ENCODE measurements at places on chromosomes 6 and 20.

DNA sequence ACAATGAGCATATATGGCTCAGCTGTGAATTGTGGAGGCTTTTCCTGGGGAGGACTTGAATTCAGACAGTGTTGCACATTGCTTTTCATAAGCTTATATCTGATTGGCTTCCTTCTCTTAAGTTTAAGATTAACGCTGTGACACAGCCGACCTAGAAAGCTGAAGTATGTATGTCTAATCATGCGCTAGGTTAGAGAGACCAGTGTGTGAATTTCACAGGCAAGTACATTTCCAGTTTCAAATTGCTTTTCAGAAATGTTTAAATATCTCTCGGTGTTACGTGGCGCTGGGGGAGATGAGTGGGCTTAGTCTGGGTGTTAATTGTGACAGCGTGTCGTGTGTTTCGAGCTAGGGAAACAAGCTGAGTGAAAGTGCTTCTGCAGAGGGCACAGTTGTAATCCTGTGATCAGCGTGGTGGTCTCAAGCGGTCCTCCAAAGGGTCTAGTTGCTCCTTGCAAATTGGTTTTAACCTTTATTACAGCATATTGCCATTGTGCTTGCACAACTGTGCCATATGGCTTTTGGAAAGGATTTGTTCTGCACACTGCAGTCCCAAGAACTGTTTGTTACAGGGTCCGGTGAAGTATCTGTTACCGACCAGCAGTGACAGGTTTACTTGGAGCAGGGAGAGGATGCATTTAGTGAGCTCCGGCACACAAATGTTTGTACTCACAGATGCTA, 166.6 kb downstream of the SASH1 start:
- DNase-seq = no peak

- DNase-seq = no peak
Observed at GRCh38 chr6:29797135-29797534, 30.5 kb upstream of the HLA-G start.

- DNase-seq = no peak
Observed at GRCh38 chr20:34322267-34323105, 19.3 kb upstream of the AHCY start.

DNA sequence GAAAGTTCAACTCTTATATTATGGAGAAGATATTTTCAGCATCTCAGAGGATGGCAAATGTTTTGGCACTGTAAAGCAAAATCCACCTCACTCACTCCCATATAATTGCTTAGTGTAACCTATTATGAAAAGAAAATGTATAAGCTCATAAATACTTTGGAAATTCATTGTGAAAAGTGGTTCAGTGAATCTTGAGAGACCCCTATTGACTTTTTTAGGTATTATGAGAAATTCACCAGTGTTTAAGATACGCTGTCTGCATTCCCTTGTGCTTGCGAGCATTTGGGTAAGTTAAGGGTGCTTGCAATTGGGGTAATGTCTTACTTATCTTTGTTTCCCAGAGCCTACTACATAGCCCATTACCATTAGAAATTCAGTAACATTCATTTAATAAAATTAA, 66.3 kb upstream of the BMP5 start:
- no peak for DNase-seq

GRCh38 chr20:52179331-52180179, 12.0 kb downstream of the ZFP64 start:
- DNase-seq = no peak

DNA sequence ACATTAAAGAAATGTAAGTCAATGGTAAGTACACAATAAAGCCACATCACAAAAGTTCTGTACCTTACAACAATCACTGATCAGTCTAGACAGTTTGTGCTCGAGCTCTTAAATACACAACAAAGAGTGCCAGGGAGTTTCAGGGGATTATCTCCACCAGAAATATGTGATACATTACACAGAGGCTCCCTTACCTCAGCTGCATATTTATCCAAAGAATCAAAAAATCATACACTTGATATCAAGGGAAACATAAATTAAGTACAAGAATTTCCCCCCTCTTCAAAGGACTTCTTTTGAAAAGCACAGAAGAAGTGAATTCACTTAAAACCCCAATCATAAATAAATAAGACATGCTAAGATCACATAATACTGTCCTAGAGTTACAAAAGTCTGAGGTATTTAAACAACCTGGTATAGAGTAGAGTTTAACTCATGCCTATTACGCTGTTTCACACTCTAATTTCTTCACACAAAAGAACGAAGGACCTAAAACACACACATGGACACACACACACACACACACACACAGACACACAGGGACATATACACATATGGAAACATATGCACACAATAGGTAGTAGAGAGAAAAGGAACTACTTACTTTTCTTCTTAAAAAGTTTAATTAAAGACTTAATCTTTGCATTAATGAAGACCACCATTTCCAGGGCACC, 528 bp downstream of the NHSL1 start:
- DNase-seq = no peak

DNA sequence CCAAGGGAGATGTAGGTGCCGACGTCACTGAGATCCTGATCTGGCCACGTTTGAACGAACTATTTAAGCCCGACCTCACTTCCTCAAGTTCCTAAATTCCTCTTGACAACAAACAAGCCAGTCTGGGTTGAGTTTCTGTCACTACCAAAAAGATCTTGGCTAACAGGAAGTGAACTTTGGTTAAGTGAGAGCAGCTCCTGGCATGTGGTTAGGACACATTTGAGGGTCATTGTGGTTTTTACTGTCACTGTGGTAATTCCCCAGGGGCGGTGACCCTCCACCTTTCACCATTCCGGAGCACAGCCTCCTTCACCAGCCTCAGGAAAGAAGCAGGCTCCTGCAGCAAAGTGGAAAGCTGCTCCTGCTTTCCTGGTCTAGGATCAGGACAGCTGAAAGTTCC, 43.1 kb upstream of the ZNF831 start:
- no peak for DNase-seq

DNA sequence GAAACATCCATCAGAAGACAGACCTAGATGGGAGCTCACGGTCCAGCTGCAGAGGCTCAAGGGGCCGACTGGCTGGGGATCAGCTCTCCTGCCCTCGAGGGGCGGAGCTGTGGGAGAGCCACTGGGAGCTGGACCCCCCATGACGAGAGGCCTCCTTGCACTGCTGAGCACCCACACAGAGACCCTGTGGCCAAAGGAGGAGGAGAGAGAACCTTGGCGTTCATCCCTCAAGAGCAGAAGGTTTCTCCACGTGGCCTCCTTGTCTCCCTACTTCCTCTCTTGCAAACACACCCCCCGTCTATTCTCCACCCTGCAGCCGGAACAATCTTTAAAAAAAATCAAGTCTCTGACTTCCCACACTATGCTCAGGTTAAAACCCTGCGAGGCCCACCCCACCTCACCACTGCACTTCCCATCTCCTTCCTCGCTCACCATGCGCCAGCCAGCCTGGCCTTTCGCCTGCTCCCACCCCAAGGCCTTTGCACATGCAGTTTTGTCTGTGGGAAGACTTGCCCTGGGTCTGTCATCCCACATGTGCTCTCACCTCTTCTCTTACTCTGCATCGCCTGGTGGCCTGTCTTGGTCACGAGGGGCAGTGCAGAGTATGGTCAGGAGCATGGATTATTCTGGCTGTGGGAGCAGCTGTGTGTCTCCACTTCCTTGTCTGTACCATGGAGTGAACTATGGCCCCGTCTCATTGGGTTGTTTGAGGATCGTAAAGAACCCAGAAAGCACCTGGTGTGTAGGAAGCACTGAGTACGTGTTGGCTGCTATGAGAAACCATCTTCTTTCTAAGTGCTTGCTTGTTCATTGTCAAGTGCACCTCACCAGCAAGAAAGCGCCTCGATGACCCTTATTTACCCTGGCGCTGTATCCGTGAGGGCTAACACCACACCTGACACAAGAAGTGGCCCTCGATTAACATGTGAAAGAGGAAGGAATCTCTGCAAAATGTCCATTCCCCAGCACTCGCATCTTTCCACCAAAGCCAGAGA, 32.9 kb downstream of the PMEPA1 start:
- DNase-seq = no peak

- no peak for DNase-seq
Observed at GRCh38 chr6:143607974-143608373, 69.8 kb upstream of the PHACTR2 start.

DNA sequence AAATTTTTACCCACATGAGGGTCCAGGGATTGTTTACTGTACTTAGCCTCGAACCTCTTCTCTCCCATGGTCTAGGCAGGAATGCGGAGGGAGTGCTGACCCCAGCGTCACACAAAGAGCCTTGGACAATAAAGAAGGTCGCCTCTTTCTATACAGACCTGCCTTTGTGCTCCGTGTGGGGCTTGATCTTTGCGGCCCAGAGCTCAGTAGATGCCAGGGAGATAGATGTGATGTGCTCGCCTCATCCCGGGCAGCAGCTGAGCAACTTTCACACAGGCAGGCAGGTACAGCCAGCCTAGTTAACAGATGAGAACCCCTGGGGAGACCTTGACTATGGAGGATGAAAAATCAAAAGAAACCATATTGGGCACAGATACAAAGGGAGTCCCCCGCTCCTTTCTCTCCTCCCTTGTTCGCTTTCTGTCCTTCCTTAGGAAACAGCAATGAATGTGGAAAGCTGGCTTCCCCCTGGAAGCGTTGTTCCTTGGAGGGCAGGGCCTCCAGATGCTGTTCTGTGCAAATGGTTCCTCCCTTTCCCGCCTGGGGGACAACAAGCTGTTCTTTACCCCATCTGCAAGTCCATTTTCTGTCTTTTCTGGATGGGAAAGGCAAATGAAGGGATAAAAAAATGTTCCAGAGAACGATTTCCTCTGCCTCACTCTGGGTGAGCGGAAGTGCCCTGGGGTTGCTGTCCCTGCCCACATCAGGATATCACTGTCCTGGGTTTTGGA, 128.3 kb downstream of the OLIG3 start:
- DNase-seq = no peak

GRCh38 chr20:32674362-32674789, 635 bp upstream of the C20orf203 start:
- DNase-seq = no peak

DNA sequence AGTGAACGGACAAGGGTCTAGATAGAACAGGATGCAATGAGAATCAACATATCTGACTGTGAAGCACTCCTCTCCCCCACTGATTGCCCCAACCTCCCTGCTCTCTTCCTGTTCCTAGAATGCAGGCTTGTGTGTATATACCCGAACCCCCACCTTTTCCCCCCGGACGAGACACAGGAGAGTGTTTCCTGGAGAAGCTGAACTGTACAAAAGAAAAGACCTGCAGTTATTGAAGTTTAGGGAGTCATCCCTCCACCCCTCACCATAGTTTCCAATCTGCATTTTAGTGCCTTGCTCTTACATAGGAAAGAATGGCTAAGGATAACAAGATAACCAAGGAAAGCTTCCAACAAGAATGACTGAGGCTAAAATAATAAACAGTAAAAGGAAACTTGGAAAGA, 55.5 kb upstream of the PDE10A start:
- DNase-seq = no peak

DNA sequence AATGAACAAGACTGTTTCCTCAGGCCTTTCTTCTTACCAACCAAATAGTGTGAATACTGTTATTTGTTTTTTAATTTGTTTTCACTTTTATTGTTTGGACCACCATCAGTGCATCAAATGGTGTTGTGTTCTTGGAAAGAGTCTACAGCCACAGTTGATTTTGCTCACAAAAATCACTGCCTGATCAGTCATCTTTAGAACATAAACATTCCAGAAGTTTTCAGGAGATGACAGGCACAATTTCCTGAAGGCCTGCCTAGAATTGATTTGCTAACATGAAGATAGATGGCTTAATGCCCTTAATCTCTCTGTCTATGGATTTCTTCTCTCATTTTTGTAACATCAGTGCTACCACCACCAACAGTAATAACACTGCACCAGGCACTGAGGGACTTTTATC, 13.5 kb downstream of the IL22RA2 start:
- DNase-seq = no peak

DNA sequence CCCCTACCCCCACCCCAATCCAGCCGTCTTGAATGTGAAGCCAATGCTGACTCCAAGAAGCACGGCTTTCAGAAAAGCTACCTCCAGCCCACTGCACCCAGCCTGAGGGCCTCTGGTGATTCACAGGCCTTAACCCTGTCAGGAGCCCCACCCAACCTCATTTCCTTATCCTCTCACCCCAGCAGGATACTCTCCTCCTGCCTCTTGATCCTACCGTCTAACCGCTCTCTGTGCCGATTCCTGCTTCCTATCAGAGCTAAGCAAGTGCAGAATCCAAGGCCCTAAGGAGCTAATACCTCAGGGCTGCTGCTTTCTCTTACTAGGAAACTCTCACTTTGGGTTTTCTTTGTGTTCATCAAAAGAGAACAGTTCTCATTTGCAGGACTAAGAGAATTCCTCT, 47.2 kb downstream of the TRERF1 start:
- no peak for DNase-seq

DNA sequence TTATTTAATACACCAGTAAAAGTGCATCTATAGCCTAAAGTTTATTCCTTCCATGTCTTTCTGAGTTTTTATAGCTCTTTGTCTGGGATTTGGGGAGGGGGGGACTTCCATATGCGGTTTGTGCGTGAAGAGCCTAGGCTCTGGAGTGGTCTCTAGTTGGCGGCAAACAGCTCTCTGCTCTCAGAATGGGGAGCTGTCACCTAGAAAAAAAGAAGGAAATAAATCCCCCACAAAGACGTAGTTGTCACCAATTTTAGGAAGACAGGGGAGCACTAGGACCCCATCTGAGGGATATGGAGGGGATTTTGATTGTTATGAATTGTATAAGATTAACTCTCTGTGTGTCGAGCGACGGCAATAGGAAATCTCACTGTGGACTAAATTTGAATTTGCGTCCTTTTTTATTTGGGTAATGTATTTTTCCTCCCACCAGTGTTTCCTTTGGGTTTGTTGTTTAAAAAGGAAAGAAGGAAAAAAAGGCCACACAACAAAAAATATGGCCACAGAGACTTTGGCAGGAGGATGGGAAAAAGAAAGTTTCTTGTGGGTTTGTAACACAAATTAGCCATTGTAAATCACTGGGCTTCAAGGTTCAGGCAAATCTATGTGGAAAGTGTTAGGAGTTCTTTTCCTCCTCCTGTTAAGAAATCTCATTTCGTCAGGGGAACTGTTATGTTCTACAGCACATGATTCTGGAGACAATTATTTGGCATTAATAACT, 7.4 kb downstream of the POU3F2 start:
- DNase-seq = no peak

GRCh38 chr6:27812805-27813492, 99.2 kb downstream of the OR2B2 start:
- DNase-seq = no peak

- no peak for DNase-seq
Observed at GRCh38 chr20:59253779-59254319, 46.6 kb upstream of the EDN3 start.

DNA sequence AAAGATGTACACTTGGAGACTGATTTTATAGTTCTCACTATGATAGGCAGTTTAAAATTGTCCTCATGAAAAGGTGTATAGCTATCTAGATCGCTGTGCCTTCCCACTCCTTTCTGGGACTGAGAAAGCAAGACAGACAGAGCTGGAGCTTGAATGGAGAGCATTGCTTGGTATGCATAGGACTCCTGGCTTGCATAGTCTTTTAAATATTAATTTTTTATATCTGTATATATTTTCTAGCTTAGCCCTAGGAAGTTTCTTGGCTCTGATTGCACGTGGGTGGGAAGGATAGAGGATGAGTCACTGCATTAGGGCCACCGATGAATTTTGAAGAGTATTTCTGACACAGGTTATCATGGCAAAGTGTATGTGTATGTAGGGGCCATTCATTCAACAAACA, 150.0 kb upstream of the SPACA1 start:
- DNase-seq = no peak
